ENCODE measurements at places on chromosomes 5 and 9.

- DNase-seq: no peak
These were observed 406.7 kb downstream of the MAN2A1 start for GRCh38 chr5:110096419-110096818.

- DNase-seq: no peak
These were observed 83.9 kb downstream of the RIC1 start for GRCh38 chr9:5712651-5713390.

GRCh38 chr5:39355324-39355723, 9.0 kb downstream of the C9 start:
- no peak for DNase-seq

DNA sequence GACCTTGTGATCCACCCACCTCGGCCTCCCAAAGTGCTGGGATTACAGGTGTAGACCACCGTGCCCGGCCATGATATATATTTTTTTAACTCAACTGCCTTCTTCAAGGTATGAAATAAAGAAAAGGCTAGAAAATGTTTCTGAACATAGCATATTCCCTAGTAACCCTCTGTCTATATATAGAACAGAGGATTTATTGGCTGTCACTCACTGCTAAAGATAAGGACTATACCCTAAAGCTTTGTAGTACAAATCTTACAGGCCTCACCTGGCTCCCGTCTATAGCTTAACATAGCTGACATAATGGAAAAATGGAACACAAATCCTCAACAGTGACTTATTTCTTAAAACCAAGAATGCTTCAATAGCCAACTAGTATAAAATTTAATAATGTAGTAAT, 14.2 kb downstream of the SGTB start:
- no peak for DNase-seq

DNA sequence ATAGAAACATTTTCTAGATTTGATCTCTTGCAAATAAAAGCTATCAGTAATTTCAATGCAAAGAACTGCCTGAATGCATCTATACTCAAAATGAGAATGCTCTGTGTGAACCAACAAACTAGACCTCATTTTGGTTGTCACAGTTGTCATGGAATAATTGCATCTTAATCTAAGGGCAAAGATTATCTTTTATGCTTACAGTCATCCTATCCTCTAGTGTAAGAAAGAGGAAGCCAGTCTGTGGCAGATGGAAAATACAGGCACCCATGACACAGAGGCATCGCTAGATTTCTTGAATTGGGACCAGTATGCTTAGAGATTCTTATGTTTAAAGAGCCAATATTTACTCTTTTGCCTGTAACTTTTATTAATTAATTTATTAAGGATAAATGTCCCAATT, 95.0 kb downstream of the MACIR start:
- no peak for DNase-seq

DNA sequence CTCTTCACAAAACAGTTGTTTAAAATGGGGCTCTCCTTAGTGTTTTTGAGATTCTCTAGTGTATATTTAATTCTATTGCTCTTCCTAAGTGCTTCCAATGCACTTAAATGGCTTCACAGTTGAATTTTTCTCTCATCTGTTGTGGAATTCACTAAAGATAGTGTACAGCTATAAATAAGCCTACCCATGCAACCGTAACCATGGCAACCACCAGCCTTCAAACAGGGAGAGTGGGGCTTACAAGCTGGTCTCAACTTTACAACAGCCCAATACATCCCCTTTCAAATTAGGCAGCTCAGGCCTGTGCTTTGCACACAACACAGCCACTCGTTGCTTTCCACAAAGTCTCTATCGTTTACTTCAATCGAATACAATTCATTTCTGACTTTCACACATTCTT, 144.0 kb upstream of the PLPPR1 start:
- DNase-seq: no peak

DNA sequence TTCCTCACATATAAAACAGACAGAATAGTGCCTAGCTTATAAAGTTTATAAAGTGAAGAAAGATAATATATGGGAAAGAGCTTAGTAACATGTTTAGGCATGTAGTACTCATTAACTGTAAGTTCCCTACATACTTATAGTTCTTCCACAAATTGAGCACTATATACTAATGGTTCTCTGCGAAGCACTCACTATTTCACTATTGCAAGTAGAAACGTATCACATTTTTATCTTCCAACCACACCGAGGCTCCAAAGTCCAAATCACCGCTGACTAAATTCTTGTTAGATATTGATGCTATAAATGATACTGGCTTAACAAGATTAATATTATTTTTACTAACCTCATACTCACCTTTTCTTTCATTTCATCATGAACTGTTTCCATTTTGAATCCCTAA, 61.0 kb downstream of the FBXW11 start:
- no peak for DNase-seq

DNA sequence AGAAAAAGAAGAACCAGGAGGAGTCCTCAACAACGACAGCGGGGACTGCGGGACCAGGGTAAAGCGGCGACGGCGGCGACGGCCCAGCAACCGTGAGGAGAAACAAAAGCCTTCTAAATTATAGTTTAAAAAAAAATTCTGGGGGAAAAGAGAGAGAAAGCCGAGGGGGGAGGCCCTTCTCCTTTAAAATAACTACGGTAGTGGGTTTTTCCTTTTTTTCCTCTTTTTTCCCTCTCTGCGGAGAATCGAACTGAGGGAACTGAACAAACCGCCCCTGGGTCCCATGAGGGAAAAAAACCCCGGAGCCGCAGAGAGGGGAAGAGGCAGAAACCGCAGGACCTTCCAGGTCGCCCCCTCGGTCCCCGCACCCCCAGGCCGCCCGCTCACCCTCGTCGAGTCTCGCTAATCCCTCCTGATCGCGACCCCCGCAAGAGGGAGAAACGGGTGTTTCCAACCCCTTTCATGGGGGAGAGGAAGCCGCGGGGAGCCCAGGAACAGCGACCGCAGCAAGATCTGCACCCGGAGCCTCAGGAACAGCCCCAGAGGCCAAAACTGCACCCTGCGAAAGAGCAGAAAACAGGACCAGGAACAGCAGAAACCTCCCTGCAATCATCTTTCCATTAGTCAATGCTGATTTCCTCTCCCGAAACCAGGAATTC, 453 bp downstream of the CPEB4 start:
- DNase-seq: no peak

- no peak for DNase-seq
These were observed 66.7 kb downstream of the WDR41 start for GRCh38 chr5:77425420-77425819.

DNA sequence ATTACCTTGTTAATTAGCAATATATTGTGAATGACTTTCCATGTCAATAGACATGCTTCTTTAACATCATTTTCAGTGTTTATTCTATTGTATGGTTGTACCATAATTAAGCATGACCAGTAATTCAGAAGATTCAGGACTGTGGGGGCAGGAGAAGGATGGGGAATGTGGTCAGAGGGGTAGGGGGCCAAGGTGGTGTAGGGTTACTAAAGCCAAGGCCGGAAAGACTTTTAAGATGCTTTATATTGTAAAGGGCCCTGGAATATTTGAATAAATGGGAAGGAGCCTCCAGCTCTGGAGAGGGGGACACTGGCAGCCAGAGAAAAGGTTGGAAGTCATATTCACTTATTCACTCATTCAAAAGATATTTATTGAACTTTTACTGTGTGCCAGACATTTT, 115.7 kb downstream of the FGF18 start:
- DNase-seq: no peak

DNA sequence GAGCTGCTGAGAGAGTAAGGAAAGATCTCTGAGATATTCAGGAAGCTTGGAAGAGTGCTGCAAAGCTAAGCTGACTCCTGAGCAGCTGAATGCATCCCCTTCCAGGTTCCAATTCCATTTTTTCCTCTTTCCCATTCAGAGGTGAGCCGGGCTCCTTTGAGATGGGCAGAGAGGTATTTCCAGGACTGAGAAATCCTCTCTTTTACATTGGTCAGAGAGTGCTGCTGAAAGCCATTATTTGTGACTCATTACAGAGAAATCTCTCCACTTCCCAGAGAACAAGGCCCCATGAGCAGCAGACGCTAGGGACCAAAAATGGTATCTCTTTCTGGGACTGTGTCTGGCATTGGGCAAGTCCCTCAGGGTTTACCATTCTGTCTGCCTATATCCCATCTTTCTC, 3.7 kb downstream of the MCTP1 start:
- DNase-seq: no peak

DNA sequence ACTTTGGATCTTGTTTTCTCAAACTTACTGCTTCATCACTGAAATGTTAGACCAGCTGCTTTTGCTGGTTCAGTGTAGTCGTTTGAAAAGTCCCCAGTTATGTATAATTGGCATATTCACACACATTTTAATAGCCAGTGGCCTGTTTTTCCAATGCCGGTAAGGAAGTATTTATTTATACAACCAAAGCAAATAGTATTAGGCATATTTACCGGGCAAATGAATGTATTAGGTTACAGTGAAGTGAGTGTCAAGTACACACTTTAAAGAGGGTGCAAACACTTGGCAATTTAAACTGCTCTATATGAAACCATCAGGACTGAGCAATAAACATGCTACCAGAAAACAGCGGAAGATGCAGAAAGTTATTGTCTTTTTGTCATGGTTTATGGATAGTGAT, 242.9 kb downstream of the MCTP1 start:
- peak; percentile 67 for DNase-seq

DNA sequence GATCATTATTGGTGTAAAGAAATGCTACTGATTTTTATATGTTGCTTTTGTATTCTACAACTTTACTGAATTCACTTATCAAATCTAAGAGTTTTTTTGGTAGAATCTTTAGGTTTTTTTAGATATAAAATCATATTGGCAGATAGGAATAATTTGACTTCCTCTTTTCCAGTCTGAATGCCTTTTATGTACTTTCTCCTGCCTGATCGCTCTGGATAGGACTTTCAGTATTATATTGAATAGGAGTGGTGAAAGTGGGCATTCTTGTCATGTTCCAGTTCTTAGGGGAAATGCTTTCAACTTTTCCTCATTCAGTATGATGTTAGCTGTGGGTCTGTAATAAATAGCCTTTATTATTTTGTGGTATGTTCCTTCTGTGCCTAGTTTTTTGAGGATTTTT, 8.3 kb downstream of the AHRR start:
- no peak for DNase-seq

DNA sequence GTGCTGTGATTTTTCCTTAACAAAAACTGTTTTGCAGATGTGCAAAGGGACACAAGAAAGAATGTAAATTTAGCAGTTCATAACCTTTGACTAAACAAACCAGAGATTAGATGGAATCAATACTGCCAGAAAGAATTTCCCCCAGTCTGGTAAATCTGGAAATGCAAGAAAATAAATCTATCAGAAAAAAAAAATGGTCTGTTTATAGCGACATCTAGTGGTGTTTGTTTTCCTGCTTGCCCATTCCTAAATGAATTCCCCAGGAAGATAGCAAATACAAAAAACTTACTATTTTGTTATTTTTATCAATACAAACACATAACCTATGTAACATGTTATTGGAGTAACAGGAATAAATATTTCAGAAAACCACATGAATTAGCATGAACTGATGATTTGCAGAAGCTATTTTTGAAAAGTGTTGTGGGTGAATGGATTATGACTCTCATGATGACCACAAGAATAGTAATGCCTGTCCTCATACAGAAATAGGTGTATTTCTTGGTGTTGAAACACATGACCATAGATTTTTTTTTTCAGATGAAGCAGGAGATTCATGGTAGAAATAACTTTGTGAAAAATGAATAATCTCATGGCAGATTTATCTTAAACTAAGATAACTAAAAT, 1703.8 kb downstream of the MAT2B start:
- DNase-seq: peak; percentile 71

- peak; percentile 62 for DNase-seq
These were observed 3.0 kb upstream of the FUT7 start for GRCh38 chr9:137034709-137035506.

- DNase-seq: no peak
These were observed 24.1 kb upstream of the FLT4 start for GRCh38 chr5:180673371-180674089.
